Activated CD8-positive, alpha-beta memory T cell treated with anti-CD3 and anti-CD28 coated beads for 1 hour (primary cell): ENCODE measurements at places on chromosomes 2 and 18.

DNA sequence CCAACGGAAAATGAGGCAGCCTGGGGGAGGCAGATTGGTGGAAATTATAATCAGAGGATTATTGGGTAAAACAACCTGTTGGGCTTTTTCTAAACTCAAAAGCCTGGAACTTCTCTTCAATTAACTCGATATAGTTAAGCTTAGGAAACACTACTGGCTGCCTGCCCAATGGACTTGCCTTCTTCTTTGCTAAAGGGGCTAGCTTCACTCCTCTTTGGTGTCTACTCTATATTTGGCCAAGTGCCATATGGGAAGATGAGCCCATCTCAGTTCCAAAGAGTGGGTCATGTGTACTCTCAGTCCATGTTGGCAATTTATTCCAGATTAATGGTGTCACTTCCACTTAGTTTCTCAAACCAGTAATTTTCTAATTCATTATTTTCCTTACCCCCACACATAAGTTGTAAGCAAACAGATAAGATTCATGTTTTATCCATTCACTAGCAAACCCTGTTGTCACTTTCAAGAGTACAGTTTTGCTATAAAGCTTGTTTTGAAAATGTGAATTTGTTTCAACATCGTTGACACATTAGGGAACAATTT, 34.3 kb downstream of the DARS1 start:
- DNase-seq: no peak

- no peak for DNase-seq
Measured at GRCh38 chr2:3001615-3002560, 375.7 kb downstream of the EIPR1 start.

DNA sequence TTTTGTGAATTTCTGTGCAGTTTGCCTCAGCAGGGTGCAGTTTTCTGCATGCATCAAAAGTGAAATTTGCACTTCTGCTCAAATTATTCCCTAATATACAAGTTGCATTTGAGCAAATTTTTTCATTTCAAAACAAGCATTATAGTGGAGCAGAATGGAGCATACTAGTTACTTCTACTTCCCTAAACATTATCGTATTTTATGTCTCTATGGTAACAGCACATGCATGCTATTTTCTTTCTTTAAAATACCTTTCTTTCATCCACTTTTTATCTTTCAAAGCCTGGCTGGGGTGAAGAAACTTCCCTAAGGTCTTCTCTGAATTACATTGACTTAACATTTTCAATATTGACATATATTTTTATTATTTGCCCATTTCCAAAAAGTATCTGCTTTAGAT, 11.2 kb downstream of the RHBDD1 start:
- no peak for DNase-seq

GRCh38 chr18:9684881-9685614, 23.1 kb upstream of the RAB31 start:
- DNase-seq: no peak

DNA sequence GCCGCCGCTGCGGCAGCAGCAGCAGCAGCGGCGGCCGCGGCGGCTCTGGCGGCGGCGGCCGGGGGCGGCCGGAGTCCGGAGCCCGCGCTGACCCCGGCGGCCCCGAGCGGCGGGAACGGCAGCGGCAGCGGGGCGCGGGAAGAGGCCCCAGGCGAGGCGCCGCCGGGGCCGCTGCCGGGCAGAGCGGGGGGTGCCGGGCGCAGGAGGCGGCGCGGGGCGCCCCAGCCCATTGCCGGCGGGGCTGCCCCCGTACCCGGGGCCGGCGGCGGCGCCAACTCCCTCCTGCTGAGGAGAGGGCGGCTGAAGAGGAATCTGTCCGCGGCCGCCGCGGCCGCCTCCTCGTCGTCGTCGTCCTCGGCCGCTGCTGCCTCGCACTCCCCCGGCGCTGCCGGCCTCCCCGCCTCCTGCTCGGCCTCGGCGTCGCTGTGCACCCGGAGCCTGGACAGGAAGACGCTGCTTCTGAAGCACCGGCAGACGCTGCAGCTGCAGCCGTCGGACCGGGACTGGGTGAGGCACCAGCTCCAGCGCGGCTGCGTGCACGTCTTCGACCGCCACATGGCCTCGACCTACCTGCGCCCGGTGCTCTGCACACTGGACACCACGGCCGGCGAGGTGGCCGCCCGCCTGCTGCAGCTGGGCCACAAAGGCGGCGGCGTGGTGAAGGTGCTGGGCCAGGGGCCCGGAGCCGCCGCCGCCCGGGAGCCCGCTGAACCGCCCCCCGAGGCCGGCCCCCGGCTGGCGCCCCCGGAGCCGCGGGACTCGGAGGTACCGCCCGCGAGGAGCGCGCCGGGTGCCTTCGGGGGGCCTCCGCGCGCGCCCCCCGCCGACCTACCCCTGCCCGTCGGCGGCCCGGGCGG, 646 bp downstream of the PHLPP1 start:
- no peak for DNase-seq

DNA sequence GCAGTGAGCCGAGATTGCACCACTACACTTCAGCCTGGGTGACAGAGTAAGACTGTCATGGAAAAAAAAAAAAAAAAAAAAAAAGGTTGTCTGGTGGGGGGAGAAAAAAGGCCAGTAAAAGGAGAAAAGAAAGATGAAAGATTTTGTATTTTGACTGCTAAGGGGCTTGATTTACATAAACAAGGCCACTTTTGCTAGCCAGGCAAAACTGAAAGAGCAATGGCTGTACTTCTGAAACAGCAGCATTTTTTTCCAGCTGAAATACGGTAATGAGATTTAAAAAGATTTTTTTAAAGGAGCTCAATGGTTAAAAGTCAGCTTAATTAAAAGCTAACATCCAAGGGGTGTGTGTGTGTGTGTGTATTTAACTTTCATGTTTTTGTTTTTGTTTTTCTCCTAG, 11.3 kb upstream of the OXER1 start:
- no peak for DNase-seq

DNA sequence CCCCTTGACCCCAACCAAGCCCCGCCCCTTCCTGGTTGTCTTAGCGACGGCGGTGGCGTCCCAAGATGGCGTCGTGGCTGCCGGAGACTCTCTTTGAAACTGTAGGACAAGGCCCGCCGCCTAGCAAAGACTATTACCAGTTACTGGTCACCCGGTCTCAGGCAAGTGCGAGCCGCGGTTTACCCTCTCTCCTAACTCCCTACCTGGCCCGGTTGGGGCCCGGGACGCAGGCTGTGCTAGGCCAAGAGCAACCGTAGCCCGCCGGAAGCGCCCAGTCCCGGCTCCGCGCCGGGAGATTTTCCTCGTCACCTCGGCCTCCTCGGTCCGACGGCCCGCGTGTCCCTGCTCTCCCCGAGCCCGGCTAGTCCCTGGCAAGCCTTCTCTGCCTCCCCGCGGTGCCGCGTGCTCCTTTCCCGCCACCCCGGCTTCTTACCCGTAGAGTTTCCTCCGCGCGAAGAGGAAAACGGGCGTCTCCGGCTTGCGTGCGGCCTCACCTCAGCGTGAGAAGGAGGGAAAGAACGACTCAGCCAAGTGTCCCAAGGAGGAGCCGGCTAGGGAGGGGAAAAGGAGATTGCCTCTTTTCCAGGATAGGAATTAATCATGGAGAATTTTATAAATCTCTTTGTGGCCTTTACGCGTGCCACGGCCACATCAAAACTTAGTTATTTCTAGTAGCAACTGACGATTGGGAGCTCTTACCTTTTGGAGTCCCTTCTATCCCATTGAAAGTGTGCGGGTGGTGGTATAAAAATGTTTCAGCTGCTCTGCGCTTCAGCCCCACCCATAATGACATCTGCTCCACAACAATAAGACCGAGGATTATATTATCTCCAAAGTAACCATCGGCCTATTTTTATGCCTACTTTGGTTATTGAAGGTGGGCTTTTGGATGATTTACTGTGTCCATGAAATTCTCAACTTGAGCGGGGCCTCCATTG, at the start of gene FBXO36:
FBXO36 (plus strand) TSS at position 55 of the 938 bp plus-strand sequence; CDS start at position 66, 11 bp downstream.
- no peak for DNase-seq

DNA sequence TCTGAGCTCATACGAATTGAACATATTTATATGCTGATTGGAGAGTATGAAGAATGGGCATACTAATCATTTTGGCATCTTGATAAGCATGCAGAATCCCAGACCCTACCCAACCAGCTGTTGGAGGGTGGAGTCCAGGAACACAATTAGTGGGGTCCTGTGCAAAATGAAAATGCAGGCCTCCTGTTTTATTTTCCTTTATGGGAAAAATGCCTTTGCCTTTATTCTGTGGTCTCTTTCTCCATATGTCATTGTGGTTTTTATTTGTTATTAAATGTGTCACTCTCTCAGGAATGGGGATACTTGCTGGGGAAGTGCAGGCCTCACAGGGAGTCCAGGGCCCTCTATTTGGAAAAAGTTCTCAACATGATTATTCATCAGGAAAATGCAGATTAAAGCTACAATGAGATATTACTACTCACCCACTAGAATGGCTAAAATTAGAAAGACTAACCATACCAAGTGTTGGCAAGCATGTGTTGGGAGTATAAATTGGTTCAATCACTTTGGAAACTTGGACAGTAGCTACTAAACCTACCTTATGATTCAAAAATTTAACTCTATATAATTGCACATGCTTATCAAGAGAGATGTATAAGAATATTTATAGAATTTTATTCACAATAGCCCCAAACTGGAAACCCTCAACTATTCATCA, 223.1 kb upstream of the FBXO11 start:
- no peak for DNase-seq

- DNase-seq: no peak
Measured at GRCh38 chr2:181742922-181743722, 62.8 kb upstream of the NEUROD1 start.

DNA sequence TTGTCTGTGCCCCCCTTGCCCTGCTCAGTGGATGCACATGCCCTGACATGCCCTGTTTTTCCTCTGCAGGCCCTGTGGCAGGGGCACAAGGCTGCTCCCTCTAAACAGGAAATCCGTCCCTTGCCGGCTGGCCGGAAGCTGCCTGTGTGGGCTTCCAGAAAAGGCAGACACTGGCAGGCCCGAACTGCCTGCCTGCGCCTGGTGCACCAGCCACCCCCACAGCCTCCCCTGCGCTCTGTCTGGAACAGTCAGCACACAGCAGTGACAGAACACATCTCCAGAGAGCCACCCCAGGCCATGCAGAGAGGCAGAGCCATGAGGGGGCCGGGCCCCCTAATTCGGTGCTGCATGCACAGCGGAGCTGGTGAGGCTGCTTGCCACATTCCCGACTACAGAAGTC, 33.5 kb downstream of the LOXHD1 start:
- DNase-seq: no peak

- no peak for DNase-seq
Measured at GRCh38 chr2:57370882-57371585, 675.6 kb upstream of the VRK2 start.

DNA sequence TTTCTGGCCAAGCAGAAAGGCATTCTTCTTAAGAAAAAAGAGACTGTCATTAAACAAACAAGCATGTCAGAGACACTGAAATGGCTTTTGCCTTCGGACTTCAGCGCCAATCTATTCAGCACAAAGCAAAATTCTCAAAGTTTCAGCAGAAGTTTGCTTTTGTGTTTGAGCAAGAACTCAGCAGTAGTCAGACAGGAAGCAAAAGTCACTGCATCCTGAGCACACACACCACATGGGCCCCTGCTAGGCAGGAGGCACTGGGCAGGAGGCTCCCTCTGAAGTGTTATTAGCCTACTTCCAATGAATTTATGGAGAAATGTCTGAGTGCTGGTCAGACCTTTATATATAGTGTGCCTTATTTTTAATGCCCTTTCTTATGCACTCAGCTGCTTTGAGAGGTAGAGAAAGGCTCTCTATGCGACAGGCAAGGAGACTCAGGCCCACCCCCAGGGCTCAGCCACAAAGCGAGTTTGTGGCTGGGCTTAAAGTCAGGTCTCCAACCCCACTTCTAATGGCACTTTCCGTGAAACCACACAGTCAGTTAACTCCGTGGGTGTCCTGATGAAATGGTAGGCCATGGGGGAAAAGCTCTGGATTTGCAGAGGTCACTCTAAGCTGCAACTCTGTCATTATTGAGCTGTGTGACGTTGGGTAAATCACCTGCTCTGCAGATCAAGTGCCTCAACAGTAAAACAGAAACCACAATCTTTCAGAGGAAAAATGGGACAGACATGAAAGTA, 161.0 kb upstream of the TMEM200C start:
- DNase-seq: no peak

DNA sequence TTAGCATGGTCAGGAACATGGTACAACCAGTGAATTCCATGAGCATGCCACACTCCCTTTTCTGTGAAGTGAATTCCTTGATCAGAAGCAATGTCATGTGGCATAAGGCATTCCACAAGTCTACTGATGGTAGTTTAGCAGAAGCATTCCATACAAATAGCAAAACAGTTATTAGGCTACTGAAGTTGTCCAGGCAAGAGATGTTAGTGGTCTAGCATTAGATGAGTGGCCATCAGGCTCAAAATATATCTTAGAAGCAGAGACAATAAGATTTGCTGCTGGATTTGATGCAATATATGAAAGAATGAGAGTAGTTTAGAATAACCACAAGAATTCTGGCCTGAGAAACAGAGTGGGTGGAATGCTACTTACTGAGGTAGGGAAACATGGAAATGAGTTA, 355.3 kb upstream of the NRXN1 start:
- no peak for DNase-seq

GRCh38 chr18:63848159-63848558, 39.3 kb upstream of the SERPINB2 start:
- no peak for DNase-seq

DNA sequence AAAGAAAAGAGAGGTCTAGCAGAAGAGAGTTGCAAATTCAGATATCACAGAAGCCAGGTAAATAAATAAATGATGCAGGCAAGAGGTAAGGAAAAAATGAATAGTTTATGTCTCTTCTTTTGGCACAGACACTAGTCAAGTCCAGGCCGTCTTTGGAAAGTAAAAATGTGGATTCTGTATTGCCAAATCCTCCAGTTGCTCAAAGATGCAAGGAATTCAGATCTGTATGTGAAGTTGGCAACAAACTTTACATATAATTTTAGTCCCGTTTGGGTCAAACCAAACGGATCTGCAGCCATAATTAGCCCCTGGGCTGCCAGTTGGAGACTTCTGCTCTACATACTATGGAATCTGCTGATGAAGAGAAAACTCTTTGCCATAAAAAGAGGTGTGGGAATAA, 200.5 kb upstream of the RND3 start:
- no peak for DNase-seq

- no peak for DNase-seq
Measured at GRCh38 chr2:66442516-66443185, 7.7 kb downstream of the MEIS1 start.

DNA sequence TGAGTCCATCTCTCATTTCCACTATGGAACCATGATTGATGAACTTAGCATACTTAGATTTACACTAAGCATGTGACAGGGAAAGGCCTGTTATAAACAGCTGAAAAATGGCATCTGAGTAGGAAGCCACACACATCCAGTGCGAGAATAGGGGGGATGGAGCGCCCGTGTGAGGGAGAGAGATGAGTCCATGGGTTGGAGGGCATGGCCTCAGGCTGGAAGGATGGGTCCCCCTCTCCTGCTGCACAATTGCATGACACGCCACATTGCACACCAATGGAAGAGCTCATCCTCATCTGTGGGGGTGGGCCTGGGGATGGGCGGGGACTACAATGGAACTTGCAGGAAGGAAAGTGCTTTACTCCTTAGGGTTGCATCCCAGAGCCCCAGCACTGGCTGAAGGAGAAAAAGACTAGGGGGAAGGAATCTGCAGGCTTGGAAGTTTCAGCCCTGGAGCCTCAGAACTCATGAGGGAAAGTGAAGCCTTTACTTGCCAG, 46.4 kb upstream of the CXCR4 start:
- no peak for DNase-seq
